ENCODE measurements at places on chromosomes 13 and 19.
A peak's percentile ranks its signal among the peaks of the same experiment; 100 is the strongest.

- no peak for DNase-seq
These were observed 13.1 kb upstream of the TICAM1 start for GRCh38 chr19:4844348-4845179.

- no peak for DNase-seq
These were observed 17.7 kb downstream of the SGTA start for GRCh38 chr19:2765376-2765775.

DNA sequence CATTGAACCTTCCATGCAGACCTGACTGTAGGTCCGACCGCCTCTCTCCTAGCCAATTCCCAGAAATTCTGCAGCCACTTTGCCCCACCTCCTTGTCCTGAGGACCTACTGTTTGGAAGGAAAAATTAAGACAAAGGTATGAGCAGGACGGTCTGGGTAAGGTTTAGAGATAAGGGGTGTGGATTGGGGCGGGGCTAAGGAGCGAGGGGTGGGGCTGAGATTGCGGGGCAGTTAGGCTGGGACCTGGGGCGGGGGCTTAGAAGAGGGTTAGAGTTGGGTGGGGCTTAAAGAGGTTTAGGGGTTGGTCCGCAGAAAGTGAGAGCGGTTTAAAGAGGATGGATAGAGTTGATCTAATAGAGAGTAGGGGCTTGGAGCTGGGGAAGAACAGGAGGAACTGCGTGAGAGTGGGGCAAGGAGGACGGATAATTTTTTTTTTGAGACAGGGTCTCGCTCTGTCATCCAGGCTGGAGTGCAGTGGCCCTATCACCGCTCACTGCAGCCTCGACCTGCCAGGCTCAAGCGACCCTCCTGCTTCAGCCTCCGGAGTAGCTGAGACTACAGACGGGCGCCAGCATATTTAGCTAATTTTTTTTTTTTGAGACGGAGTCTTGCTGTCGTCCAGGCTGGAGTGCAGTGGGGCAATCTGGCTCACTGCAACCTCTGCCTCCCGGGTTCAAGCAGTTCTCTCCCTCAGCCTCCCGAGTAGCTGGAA is 1.7 kb upstream of the ZNF865 start:
- DNase-seq: no peak

DNA sequence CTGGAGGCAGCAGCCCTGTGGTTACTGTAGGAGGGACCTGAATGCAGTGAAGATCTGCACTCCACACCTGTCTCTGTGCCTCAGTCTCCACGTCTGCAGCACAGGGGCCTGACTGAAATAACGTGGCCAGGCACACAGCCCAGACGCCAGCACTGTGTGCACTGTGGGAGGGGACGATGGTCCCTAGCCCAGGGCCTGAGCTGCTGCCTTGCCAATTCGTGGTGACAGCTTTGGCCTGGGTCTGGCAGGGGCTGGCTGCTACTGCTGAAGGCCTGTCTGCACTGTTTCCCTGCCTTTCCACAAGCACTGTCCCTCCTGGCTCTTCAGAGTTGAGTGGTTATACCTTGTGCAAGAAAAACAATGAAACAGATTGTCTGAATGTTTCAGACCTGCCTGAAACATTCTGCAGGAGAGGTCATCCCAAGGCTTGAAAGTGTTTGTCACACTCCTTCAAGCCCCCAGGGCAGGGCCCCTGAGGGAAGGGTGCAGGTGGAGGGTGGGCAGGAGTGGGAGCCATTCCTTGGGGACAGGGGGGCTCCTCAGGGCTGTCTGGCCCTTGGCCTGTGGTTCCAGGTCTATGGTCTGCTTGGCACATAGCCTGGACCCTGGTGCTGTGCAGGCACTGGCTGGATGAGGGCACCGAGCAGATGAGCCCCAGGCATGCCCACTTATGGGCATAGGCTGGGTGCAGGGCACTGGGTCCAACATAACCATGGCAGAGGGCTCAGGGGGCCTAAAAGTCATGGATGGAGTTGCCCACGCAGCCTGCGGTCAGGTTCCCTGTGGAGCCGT is 38.7 kb upstream of the LDLR start:
- no peak for DNase-seq

- no peak for DNase-seq
These were observed 184.2 kb downstream of the PTPRS start for GRCh38 chr19:5156231-5156986.

DNA sequence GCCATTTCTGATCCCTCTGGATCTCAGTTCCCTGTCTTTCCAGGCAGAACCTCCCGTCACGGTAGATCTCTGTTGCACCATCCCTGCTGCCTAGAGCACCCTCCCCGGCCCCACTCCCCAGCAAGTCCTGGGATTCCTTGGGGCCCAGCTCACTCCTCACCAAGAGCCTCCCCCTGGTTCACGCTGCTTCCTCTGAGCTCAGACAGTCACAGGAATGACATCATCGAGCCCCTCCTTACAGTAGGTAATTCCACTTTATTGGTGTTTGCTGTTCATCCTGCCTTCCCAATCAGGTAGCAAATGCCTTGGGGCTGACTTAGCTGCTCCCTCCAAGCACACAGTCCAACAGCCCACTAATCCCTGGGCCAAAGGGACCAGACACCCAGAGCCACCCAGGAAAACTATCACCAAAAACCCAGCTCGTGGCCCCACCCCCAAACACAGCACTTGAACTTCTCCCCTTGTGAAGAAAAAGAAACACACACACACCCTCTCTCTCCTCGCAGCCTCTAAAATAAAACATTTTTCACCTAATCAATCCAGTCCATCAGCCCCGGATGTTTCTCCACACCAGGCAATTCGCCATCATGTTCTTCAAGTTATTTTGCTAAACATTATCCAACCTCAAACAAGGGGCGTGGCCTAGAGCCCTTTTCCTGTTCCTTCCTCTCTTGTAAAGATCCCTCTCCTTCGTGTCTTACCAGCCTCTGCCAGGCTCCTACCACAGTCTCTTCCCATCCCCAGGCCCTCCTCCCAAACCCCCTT is 2.5 kb downstream of the NAPA start:
- DNase-seq: peak; percentile 24

GRCh38 chr19:48969276-48970138 is 4.4 kb downstream of the FTL start:
- DNase-seq: no peak

DNA sequence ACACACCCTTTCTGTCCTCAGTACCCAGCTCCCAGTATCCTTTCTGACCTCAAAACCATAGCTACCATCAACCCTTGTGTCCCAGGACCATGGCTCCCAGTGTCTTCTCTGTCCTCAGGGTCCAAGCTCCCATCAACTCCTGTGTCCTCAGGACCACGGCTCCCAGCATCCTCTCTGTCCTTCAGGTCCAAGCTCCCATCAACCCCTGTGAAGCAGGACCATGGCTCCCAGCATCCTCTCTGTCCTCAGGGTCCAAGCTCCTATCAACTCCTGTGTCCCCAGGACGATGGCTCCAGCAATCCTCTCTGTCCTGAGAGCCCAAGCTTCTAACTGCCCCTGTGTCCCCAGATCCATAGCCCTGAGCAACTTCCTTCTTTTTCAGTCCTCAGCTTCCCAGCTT is 1.7 kb upstream of the CADM4 start:
- DNase-seq: no peak

DNA sequence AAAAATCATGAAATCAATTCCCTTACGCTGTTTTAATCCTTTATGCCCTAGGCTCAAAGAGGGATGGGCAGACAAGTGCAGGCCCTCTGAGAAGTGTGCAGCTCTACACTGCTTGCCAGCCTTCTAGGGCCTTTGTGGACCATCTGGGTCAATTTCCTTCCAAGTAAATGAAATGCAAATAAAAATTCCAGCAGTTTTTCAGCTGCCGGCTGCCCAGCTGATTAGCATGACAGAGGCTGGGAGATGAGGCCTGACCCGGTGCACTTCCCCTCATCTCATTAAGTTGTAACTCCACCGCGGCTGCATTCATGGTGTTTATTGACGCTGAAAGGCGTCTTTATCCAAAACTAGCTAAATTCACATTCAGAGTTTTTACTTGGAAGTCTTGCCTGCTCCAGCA is 47.5 kb upstream of the GSX1 start:
- no peak for DNase-seq

- DNase-seq: no peak
These were observed 338.1 kb downstream of the RFC3 start for GRCh38 chr13:34155931-34156607.

DNA sequence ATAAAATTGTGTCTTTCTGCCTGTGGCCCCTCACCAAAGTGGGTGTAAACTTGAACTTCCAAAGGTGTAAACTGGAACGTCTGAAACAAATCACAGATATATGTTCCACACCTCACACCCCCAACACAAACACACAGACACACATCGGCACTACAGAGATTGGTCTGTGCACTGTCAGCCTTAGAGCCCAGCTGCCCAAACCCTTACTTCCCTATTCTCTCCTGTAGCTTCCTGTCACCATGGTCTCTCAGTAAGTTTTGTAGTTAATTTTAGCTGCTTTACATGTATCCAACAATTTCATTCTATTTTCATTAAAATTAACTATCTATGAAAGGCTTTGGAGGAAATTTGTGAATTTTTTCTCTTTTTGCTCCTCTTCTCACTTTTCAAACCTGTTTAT is 5.4 kb downstream of the TM9SF2 start:
- peak; percentile 47 for DNase-seq

GRCh38 chr19:9883764-9884163 is 48.6 kb downstream of the PIN1 start:
- no peak for DNase-seq

DNA sequence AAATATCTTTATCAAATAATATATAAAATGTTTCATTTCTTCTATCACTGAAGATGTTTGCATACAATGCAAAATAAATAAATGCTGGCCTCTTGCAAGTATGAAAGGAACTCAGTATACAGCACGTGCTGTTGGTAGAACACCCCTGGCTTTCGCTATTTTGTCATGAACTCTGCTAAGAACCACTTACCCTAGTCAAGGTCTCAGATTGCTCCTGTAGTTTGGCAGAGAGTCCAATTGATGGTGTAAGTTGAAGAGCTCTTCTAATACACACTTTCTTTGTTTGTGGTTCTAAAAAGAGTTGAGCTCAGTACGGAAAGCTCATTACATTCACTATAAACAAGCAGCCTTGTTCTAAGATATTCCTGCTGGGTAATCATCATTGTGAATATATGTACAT is 1258.9 kb downstream of the EFNB2 start:
- DNase-seq: no peak
